ENCODE measurements at places on chromosomes 7 and 10.

DNA sequence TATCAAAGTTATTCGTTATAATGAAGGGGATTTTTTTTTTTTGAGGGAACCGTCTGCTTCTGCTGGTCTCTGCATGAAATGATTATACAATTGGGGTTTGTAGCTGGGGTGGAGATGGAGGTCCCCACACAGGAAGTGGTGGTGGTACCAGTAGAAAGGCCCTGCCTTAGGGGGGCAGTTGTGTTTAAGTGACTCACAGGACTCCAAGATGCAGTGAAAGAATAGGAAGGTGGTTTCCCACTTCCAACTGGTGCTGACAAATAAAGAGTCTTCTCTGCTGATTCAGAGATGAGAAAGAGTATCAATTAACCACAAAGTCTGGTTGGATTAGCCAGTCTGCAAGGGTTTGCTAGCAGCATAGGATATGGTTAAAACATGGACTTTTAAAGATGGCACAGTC, 376.0 kb downstream of the SORCS3 start:
- no peak for DNase-seq

- no peak for DNase-seq
Observed at GRCh38 chr7:84105586-84105985, 89.0 kb downstream of the SEMA3A start.

DNA sequence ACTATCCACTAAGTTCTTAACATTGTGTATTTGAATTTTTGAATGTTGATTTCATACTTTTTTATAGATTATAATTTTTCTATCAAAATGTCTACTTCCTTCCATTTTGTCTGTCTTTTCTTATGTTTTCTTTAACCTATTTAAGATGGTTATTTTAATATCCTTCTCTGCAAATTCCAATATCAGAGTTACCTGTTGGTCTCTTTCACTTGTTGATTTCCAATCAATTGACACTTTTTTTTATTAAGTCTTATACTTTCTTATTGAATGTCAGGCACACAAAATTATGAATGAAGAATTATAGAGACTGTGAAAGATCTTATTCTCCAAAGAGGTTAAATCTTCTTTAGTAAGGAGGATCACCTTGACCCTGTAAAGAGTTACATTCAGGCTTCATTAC, 448.3 kb upstream of the NRG3 start:
- DNase-seq: no peak

GRCh38 chr7:3109311-3109915, 65.7 kb upstream of the CARD11 start:
- peak; percentile 85 for DNase-seq

DNA sequence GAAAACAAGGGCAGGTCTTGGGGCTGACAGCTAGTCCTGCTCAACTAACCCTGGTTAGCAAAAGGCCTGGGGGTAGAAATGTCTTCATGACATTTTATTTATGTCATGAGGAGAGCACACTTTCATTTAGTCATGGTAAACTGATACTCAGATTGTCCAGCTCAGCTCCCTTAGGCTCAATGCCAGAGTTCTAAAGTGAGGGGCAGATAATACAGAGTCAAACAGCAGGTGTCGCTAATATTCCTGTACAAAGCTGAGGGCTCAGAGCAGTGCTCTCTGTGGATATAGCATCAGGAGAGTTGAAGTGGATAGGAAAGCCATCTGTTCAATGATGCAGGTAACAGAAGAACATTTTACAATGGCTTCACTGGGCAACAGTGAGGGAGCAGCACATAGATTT, 26.8 kb upstream of the CALCR start:
- no peak for DNase-seq

- DNase-seq: no peak
Observed at GRCh38 chr7:139739863-139740597, 37.8 kb downstream of the HIPK2 start.

DNA sequence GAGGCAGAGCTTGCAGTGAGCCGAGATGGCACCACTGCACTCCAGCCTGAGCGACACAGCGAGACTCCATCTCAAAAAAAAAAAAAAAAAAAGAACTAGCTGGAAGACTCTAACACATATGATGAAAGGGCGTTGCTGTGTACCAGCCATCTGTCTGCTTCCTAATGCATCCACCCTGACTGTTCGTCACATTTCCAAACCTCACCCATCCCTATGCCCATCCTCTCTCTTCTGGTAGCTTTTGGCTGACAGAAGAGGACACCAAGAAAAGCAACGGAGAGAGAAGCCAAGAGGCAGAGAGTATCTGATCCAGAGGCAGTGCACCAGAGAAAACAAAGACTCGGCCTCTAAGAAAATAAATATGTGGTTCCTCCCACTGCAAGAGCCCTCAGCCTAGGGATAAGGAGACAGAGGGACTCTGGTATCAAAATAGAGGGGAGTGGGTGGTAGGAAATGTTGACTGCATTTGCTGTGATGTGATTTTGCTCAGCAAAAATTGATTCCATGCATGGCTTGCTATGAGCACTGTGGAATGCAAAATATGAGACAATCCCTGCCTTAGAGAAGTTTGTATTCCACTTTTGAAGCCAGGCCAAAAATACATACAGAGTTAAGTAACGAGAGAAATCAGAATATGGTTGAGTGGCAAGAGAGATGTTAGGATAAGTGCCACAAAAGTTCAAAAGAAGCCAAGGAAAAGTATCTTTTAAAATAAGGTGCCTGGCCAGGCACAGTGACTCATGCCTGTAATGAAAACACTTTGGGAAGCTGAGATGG, 100.8 kb upstream of the STK17A start:
- DNase-seq: no peak

GRCh38 chr10:106996510-106996909, 168.0 kb downstream of the SORCS1 start:
- DNase-seq: no peak

DNA sequence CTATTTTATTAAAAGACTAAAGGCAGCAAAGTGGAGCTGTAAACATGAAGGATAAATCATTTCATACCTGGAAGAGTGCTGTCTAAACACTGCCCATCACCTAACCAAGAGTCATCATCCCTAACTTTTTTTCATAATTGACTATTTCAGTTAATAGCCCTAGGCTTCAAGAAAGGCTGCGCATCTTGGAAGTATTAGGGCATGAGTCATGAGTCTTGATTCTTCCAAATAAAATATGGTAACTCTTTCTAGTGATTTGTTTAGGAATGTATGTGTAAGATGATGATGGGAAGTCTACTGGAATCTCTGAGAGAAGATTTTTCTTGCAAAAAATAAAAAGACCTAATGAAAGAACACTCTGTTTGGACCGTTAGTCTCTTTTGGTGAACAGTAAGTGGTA, 207.7 kb upstream of the AHR start:
- DNase-seq: no peak

DNA sequence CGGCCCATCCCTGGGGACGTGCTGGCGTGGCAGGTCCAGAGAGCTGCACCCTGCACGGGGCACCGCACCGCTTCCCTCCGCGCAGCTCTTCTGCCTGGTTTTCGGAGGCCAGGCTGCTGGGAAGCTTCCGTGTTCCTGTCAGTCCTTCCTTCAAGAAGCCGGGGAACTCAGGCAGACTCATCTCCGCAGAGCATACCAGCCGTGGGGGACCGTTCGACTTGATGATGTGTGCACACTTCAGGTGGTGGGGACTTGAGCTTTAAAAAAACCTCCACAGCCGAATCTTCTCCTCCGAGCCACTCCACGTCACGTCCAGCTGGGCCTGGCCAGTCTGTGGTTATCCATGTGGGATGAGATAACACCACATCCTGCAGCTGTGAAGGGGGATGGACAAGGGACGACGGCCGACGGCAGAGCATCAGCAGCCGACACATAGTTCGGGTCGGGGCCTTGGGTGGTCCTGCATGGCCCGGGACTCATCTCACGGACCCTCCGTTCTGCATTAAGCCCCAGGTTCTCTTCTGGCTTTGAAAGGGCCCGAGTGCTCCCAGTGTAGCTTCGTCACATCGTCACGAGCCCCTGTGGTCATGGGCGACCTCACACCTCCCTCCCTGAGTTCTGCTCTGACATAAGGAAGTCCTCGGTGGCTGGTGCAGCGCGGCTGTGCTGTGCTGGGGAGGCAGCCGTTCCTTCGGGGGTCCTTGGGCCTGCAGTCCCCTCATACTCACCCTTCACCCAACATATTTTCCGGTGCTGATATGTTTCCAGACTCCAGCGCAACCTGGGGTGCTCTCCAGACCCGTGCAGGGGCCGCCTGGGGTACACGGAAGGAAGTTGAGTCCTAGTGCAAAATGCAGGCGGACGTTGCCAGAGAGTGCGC, 4.5 kb upstream of the BHLHA15 start:
- no peak for DNase-seq

DNA sequence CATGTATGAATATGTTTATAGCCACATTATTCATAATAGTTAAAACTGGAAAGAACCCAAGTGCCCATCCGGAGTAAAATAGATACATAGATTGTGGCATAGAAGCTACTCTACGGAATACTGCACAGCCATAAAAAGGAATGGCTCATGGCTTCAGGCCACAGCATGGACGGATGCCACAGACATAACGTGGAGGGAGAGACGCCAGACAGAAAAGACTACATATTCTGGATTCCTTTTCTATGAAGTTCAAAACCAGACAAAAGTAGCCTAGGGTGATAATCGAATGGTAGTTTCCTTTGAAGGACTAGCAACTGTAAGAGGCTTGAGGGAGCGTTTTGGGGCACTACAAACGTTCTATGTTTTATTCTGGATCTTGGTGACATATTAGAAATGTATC, 58.9 kb upstream of the FOXI2 start:
- no peak for DNase-seq

DNA sequence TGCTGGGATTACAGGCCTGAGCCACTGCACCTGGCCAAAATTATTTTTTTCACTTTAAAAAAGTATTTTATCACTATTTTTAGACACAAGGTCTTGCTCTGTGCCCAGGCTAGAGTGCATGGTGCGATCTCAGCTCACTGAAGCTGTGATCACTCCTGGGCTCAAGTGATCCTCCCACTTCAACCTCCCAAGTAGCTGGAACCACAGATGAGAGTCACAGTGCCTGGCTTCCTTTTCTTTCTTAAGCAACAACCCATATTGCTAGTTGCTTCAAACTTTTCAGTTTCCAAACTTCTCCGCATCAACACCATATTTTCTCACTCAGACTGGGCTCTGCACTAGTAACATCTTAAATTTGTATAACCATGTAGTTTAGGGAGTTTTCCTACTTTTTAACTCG, 9.5 kb upstream of the SMC3 start:
- DNase-seq: no peak

GRCh38 chr10:90222372-90222771, 521.0 kb downstream of the KIF20B start:
- DNase-seq: no peak

DNA sequence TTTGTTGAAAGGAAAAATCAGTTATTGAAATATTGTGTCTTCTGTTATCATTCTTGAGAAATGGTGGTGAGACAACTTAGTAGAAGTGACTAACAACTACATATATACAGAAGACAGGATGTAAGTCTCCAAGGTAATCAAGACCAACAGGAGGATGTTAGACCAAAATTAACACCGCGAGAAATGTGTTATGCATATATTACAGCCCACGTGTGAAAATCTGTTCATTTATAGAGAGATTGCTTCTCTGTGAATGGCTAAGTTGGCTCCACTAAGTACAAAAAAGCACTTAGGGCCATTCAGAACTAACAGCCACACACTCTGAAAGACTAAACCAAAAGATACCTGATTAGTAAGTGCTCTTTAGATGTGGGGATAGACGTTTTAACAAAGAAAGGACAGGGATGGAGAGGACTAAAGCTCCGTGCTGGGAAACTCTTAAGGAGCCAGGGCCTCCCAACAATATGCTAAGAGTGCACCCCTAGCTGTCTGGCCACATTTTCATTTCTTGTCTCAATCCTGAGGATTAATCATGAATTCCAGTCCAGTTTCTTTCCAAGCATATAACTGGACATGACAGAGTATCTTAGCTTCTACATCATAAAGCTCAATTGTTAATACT, 26.5 kb downstream of the HDAC9 start:
- DNase-seq: no peak

- DNase-seq: no peak
Observed at GRCh38 chr10:113585949-113586348, 33.1 kb downstream of the HABP2 start.

DNA sequence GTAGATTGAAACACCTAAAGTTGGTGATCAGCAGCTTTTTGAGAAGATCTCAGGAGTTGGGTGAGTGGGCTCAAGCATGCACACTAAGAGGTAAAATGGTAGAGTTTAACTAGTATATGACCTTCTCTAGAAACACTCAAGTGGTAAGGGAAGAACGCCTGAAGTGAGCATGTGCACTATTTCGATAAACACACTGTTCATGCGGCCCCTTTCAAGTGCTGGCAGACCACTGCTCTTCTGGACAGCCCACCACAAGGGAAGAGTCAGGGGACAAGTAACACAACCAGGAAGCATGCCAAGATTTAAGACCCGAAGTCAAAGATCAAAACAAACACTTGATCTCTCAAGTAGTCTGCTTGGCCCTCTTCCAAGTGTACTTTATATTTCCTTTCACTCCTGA, 519.5 kb upstream of the ZWINT start:
- DNase-seq: no peak

GRCh38 chr7:151381348-151382078, 28.3 kb downstream of the WDR86 start:
- DNase-seq: no peak

DNA sequence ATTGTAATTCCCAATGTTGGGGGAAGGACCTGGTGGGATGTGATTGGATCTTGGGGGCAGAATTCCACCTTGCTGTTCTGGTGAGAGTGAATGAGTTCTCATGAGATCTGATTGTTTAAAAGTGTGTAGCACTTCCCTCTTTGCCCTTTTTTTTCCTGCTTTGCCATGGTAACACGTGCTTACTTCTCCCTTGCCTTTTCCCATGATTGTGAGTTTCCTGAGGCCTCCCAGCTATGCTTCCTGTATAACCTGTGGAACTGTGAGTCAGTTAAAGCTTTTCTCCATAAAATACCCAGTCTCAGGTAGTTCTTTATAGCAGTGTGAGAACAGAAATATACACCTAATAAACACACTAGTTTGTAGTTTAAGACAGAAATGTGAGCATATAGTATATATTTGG, 166.8 kb upstream of the MAGI2 start:
- no peak for DNase-seq

GRCh38 chr7:158525648-158526484, 61.8 kb downstream of the PTPRN2 start:
- no peak for DNase-seq

GRCh38 chr7:142319970-142320369, 62.1 kb upstream of the PRSS58 start:
- no peak for DNase-seq

DNA sequence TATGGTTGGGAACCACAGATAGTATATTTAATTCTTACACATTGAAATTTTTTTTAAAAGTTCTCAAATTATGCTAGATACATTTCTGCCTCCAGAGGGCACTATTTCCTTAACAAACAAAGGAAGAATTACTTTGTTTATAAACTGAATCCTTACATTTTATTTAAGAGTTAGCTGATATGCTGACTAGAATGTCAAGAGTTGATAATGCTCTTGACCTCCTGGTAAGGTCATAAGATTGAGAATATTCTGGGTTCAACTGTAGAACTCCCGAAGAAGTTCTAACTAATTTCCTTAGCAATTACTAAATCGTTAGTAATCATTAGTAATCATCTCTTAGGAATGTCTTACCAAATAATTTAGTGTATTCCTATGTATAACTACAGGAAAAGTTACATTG, 95.3 kb upstream of the CYP26C1 start:
- DNase-seq: peak; percentile 63

Data from T47D (cell line).